ENCODE measurements at places on chromosomes 7 and 10. TPM values are rescaled to one million over a fixed set of nuclear protein-coding genes. Genes with fewer than 3 reads are reported as not detected.

Gene AVL9
- 23.4 TPM for polyA plus RNA-seq

Gene SORCS3
- polyA plus RNA-seq = 5.0 TPM

Gene ANKRD2
- polyA plus RNA-seq = 1.3 TPM

Gene GJD4
- not detected for polyA plus RNA-seq

Data from Purkinje cell (primary cell).